ENCODE measurements at places on chromosomes 16 and 17. TPM values are rescaled to one million over a fixed set of nuclear protein-coding genes. Genes with fewer than 3 reads are reported as not detected.

Gene CCL8
- total RNA-seq: 3.8 TPM

Gene CRHR1
- not detected for total RNA-seq

Gene MYOCD
- total RNA-seq: 2.0 TPM

Gene NEURL4
- 25.0 TPM for total RNA-seq

Gene TNP2
- not detected for total RNA-seq

Gene CDYL2
- total RNA-seq: 13.5 TPM

Gene TBX6
- total RNA-seq: 2.0 TPM

Gene PLA2G10
- not detected for total RNA-seq

Gene SULT1A3
- total RNA-seq: 15.8 TPM

DNA sequence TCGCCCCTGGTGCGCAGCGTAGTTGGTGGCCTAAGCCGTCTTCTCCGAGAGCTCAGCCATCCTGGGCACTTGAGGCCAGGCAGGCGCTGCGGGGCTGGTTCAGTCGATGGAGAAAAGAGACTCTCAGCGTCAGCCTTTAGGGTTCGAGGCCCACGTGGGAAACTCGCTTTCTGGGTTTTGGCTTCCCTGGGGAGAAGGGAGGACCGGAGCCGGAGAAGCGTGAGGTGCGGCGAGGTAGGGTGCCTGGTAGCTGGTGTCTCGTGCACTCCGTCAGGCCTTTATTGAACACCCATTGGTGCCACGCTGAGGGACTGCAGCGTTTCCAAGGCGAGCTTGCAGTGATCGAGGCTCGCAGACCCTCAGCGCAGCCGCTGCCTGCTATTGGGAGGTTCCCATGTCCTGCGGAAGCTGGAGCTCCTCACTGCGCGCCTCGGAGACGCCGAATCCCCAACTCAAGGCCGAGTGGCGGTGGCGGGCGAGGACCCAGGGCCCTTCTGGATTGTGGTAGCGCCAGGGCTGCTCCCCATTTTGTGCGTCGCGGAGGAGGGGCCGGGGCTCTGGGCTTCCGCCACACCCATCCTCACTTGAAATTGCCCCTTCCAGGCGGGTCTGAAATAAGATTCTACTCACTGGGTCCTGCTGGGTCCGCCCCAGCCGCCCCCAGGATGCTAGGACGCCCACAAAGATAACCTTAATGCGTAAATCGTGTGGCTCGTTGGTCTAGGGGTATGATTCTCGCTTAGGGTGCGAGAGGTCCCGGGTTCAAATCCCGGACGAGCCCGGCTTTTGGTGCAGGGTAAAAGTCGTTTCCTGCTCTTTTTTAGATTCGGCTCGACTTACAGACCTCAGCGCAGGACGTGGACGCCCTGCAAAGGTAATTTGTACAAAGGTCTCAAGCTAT lies 1.2 kb downstream of the OR1F1 start:
- peaks cover 96% of the 10 kb centered on the region for H3K27me3 ChIP-seq
- no peak overlapping the region for H3K4me3 ChIP-seq
- no peak overlapping the region for H3K27ac ChIP-seq
- no peak for DNase-seq
- H3K36me3 ChIP-seq: no peaks in the 10 kb centered on the region

GRCh38 chr16:85935974-85936760 lies 37.2 kb downstream of the IRF8 start:
- H3K4me3 ChIP-seq: no peak overlapping the region
- H3K27me3 ChIP-seq: no peaks in the 10 kb centered on the region
- no peak for DNase-seq
- no peaks in the 10 kb centered on the region for H3K36me3 ChIP-seq
- no peak overlapping the region for H3K27ac ChIP-seq

GRCh38 chr16:75658175-75658574 lies 10.6 kb downstream of the TERF2IP start:
- H3K27me3 ChIP-seq: no peaks in the 10 kb centered on the region
- no peak overlapping the region for H3K27ac ChIP-seq

GRCh38 chr16:2497116-2497630 lies 16.6 kb upstream of the ATP6V0C start:
- H3K4me3 ChIP-seq: no peak overlapping the region
- peaks cover 24% of the 10 kb centered on the region for H3K4me1 ChIP-seq
- peak; percentile 68 for DNase-seq
- H3K27me3 ChIP-seq: no peaks in the 10 kb centered on the region
- no peaks in the 10 kb centered on the region for H3K36me3 ChIP-seq

GRCh38 chr17:9977180-9977575 lies 72.1 kb upstream of the RCVRN start:
- H3K4me1 ChIP-seq: peaks cover 8% of the 10 kb centered on the region
- no peak overlapping the region for H3K27ac ChIP-seq
- H3K36me3 ChIP-seq: no peaks in the 10 kb centered on the region
- no peak for DNase-seq
- no peak overlapping the region for H3K4me3 ChIP-seq
- H3K27me3 ChIP-seq: no peaks in the 10 kb centered on the region

DNA sequence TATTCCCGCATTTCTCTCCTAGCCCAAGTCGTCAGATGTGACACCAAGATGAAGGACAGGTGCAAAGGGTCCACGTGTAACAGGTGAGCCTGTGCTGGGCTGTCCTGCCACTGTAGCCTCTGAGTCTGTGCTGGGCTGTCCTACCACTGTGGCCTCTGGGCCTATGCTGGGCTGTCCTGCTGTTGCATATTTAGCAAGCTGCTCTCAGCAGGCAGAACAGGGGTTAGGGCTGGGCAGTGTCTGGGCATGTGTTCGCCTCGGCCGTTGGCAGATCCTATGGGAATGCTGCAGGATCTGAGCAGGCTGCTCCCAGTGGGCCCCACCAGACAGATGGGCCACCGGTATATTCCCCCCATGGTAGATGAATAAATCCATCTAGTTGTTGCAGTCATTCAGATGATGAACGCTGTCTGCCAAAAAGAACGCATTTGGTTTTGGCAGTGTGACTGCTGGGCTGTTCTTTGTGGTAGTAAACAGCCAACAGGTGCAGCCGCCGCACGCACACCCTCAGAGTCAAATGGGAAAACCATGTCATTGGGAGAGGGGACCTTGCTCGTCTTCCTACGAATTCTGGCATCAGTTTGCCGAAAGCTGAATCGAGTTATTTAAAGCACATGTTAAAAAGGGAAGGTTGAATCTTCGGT lies 49.2 kb downstream of the CRISPLD2 start:
- H3K27ac ChIP-seq: no peak overlapping the region
- H3K27me3 ChIP-seq: no peaks in the 10 kb centered on the region
- no peak overlapping the region for H3K4me3 ChIP-seq
- peaks cover 29% of the 10 kb centered on the region for H3K36me3 ChIP-seq
- H3K4me1 ChIP-seq: no peaks in the 10 kb centered on the region

- H3K27ac ChIP-seq: no peak overlapping the region
- H3K27me3 ChIP-seq: peaks cover 5% of the 10 kb centered on the region
- H3K4me3 ChIP-seq: no peak overlapping the region
- H3K4me1 ChIP-seq: no peaks in the 10 kb centered on the region
Observed at GRCh38 chr16:84237994-84238750, 1.6 kb downstream of the KCNG4 start.

DNA sequence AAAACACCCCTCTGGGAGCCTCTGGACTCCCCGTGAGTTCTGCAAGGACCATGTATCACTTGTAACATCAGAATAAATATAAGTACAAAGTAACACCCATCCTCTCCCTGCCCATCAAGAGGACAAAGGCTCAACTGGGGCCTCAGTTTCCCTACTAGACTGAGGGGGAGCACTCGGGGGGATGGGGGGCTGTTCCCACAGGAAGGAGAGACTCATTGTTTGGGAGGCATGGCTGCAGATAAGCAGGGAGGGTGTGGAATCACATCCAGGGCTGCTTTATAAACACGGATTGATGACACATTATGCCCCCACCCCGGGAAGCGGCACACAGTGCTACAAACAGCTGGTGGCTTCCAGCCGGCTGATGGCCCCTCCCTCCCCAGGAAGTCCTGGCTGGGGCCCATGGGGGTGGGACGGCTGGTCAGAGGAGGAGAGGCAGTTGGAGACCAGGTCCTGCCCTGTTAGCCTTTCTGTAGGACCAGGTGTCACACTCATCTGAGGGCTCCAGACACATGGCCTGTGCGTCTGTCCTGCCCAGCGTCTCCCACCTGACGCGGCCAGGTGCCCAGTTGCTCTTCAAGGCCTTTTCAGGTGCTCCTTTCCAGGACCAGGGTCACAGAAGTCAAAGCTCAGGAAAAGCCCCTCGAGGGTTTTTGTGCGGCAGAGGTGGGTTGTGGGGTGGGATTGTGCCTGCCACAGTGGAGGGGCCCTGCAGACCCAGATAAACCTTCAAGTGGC lies 1.3 kb upstream of the MPG start:
- H3K4me1 ChIP-seq: peaks cover 46% of the 10 kb centered on the region
- H3K27ac ChIP-seq: no peak overlapping the region
- H3K4me3 ChIP-seq: peak overlapping the region; percentile 98

- no peak overlapping the region for H3K27ac ChIP-seq
- H3K27me3 ChIP-seq: no peaks in the 10 kb centered on the region
- DNase-seq: no peak
Observed at GRCh38 chr17:45038728-45039634, 12.5 kb downstream of the DCAKD start.

- no peaks in the 10 kb centered on the region for H3K36me3 ChIP-seq
- no peak overlapping the region for H3K4me3 ChIP-seq
- H3K27ac ChIP-seq: no peak overlapping the region
- H3K27me3 ChIP-seq: peaks cover 14% of the 10 kb centered on the region
- DNase-seq: no peak
Observed at GRCh38 chr17:7992516-7992915, 9.9 kb upstream of the GUCY2D start.

DNA sequence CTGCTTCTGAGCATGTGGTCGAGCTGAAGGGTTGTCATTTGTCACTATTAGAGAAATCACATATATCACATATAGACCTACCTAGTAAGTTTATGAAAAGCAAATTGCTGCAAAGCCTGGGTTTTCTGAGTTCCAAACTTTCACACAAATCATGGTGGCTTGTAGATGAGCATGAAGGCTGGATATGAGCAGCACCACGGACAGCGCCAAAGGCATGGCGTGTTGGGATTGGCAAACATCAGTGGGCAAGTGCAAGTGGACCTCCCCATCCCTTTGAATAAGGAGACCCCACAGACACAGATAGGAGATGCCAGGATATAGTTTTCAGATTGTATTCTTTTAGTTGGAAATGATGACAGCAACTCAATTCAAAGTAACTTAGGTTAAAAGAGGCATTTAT lies 77.6 kb upstream of the CACNG3 start:
- no peak overlapping the region for H3K4me3 ChIP-seq
- no peaks in the 10 kb centered on the region for H3K36me3 ChIP-seq
- no peaks in the 10 kb centered on the region for H3K27me3 ChIP-seq
- H3K27ac ChIP-seq: no peak overlapping the region
- no peak for DNase-seq
